ENCODE measurements at places on chromosomes 2 and 18.

DNA sequence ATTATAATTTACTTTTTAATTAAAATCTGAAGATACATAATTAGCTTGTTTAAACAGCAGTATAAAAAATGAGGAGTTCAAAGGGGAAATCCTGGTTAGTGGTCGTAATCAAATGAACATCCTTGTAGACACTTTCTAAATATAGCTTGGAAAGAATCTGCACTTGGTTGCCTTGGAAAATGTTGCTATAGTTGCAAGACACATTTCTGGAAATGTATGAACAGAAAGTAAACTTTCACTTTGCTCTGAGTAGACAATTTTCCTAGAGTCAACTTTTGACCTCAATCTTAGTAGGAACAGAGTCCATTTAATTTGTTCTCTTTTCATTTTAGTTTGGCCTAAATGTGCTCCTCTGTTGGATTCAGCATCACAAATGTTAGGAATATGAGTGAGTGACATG lies 38.3 kb downstream of the GCA start:
- DNase-seq: no peak

- DNase-seq: no peak
These were observed 3.0 kb downstream of the LYPD6B start for GRCh38 chr2:149041482-149041881.

DNA sequence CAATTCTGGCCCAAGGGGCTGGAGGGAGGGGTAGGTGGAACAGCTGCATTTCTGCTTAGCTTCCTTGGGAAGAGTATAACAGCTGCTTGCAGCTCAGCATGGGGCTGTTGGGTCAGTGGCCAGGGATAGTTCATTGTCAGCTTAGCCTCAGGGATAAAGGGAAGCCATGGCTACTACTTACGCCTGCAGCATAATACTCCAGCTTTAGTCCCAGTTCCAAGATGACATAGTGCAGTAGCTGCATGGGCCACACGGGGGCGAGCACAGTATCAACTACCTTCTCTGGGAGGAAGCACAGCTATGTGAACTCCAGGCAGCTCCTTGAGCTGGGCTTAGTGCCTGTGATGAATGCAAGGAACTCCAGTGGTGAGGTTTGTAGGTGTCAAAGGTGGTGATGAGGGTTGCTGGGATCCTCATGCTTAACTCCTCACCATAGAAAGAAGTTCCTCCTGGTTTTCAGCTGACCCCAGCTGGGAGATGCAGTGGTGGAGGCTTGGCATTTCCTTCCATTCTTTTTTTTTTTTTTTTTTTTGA lies 35.4 kb upstream of the RHOB start:
- DNase-seq: no peak

DNA sequence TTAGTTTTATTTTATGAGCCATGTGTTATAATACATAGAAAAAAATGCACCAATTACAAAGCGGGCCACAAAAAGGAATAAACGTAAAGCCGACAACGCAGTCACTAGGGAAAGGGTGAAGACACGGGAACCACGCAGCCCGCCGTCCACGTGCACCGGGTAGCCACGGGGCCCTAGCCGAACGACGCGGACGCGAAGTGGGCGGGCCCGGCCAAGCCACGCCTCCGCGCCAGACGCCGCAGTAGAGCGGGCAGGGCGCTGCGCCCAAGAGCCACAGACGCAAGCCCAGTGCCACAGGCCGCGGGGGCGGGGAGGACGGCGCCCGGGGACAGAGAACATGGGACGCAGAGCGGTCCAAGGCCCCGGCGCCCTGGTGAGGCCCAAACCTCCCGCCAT lies at the start of gene DUSP28:
TSS of gene DUSP28 (plus strand) at position 274 of the 396 bp plus-strand sequence. CDS start 328 bp downstream, outside the sequence.
- peak; percentile 74 for DNase-seq

DNA sequence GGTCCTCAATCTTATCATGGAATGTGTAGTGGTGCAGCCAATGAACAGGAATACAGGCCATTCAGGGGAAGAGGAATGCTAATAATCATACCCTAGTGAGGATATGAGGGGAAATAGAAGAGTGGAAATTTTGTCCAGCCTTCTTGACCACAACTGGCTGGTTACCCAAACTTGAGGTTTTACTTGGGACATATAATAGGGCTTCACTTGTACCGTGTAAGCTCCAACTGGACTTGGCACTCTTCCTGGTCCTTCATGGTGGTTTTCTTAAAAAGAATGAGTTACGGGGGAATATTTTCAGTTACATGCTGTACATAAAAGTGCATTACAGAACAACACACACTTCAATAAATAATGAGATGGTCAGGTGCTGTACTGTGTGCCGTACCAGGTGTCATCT lies 234.9 kb upstream of the RASGRP3 start:
- DNase-seq: no peak

- no peak for DNase-seq
These were observed 562.6 kb downstream of the SPAG16 start for GRCh38 chr2:213846856-213847255.

- no peak for DNase-seq
These were observed 6.7 kb downstream of the TGIF1 start for GRCh38 chr18:3456686-3457069.

DNA sequence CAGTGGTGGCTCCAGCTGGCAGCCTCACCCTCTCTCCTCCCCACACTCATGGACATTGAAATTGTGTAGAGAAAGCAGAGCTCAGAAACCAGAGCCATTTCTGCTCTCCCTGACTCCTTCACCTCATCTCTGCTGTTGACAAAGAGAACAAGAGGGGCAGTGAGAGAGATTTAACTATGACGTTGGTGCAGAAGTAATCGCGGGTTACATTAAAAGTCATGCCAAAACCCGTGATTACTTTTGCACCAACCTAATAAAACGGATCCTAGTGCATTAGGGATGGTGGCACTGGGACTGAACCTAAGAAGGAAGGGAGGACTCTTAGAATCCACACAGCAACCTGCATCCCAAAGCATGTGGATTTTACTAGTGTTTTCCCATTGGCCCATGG lies 113.3 kb upstream of the CDC42EP3 start:
- no peak for DNase-seq

DNA sequence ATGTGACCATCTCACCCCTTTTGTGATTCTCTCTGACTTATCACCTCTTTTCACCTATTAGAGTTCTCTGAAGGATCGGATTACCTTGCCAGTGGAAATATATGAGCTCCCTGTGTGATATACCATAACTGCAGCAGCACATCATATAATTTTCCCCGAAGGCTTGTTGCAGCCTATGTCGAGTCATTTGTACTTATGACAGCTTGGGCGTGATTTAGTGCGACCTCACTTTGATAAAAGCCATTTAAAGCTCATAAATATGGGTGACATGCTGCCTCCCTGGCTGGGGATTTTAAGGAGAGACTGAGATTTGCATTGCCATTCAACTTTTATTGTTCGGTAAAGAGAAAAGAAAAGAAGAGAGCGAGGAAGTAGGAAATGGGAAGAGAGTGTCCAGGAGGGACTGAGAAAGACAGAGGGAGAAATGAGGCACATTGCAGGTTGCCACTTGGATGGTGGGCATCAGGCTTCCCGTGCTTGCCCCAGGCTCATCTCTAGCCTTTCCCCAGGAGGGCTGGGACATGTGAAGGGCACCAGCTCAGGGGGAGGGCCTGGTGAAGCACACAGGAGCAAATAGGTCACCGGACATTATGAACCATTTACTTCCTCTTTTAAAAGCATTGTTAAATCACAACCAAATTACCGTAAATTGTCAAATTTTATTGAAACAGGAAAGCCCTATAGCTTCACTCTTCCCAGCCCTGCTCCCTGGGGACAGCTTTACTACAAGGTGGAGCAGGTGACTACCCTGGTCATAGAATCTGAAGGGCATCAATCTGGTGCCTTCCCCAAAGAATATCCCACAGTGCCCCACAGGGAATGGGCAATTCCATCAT lies 161.3 kb downstream of the SETBP1 start:
- no peak for DNase-seq

DNA sequence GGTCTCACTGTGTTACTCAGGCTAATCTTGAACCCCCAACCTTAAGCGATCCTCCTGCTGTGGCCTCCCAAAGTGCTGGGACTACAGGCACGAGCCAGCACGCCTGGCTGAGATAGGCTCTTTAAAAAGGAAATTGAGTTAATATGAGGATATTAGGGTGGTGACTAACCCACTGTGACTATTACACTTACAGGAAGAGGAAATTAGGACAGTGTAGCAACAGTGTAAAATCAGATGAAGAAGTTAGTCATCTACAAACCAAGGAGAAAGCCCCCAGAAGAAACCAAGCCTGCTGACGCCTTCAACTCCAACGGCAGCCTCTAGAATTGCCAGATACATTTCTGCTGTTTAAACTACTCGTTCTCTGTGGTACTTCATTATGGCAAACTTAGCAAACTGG lies 711.9 kb downstream of the SUCLG1 start:
- no peak for DNase-seq

- DNase-seq: no peak
These were observed 392.5 kb upstream of the NRXN1 start for GRCh38 chr2:51424418-51424817.

DNA sequence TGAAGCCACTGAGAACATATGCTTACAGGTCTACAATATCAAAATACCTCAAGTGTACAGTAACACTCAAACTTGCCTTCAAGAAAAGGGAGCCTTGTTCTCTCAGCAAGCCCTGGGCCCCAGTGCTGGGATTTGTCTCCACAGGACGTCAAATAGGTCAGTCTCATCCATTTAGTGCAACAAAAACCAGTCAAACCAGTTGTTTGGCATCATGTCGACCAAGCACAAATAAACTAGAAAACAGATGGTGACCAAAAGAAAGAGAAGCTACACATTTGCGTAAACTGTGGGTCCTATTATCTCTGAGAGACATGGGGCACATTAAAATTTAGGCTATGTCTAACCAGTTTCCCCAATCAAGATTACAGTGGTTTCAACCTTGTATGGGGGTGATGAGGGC lies 182.6 kb upstream of the PKDCC start:
- no peak for DNase-seq

GRCh38 chr2:174004905-174005605 lies 39.9 kb upstream of the SP3 start:
- DNase-seq: no peak

- DNase-seq: no peak
These were observed 76.0 kb upstream of the DSG1 start for GRCh38 chr18:31241900-31242409.

- DNase-seq: no peak
These were observed 43.0 kb downstream of the EMILIN2 start for GRCh38 chr18:2889761-2890192.

DNA sequence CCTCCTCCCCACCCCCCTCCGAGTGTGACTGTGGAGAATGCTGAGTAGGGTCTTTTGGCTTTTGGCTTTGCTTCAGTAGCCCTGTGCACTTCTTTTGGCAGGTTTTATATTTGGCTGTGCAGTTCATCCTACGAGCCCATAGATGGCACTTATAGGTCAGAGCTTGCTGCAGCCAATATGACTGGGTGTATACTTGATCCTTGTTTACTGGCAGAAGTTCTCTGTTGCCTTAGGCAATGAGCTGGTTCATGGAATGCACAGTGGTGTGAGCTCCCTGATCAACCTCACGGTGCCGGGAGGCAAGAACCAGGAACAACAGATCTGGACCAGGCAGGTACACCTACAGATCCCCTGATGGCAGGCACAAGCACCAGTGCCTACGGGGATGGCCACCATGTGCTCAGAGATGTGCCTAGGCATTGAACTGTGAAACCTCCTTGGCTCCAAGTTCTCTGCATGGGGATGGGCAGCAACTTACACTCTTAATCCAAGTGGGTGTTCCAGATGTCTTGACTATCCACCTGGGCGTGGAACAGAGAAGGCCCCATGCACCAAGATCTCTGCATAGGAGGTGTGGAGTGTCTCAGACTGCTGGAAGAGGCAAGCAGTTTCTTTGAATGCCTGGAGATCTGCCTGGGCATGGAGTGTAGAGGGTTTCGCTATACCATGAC lies 190.4 kb downstream of the KIAA1328 start:
- no peak for DNase-seq

- DNase-seq: no peak
These were observed 4.0 kb upstream of the RAB17 start for GRCh38 chr2:237594514-237594871.

GRCh38 chr2:47636596-47637264 lies 146.2 kb upstream of the MSH6 start:
- no peak for DNase-seq

- no peak for DNase-seq
These were observed 59.2 kb downstream of the DOCK10 start for GRCh38 chr2:224982910-224983711.

GRCh38 chr2:21131861-21132260 lies 8.1 kb downstream of the TDRD15 start:
- no peak for DNase-seq

DNA sequence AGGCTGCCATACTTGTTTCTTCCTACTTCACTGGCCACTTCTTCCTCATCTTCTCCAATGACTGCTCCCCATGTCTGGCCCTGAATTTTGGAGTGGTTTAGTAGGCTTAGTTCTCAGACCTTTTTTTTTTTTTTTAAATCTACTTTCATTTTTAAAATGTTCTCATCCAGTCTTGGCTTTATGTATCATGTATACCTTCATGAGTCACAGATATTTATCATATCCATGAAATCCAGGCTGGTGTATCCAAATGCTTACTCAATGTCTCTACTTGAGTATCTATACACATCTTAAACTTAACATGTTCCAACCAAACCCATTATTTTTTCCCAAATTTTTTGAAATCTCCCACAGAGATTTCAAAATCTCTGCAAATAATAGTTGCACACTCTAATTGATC lies 26.3 kb upstream of the CFAP36 start:
- no peak for DNase-seq

- DNase-seq: no peak
These were observed 53.8 kb upstream of the TUBA3E start for GRCh38 chr2:130251873-130252620.

DNA sequence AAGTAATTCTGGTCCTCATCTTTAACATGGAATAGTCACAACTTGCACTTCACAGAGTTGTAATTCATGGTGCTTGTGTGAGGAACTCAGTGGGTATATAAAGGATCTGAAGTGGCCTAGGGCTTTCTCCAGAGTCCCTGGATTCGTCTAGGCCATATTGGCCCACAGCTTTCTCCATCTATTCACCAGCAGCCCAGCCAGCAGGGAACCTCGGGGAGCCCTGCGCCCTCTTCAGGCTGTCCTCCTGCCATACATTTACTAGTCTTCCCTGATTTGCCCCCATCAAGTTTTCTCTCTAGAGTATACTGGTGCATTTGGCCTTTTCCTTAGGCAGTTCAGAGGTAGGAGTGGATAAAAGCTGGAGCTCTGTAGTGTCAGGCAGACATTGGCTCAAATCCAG lies 278.3 kb downstream of the MYCN start:
- DNase-seq: no peak

GRCh38 chr2:241965931-241966412 lies 96.4 kb downstream of the RTP5 start:
- DNase-seq: peak; percentile 19

DNA sequence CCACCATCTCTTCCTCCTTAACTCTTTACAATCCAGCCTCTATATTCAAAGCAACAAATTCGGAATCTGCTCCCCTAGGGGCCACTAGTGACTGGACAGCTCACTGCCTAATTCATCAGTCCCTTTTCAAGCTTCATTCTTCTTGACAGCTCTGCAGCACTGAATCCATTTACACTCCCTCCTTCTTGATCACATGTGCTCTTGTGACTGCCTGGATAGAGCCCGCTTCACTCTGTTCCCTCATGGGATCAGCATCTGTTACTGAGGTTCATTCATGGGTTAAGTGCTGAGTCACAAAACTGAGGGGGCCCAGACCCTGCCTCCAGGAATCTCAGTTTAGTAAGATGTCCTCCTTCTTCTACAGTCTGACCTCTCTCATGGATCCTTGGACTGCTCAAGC lies 81.5 kb downstream of the CYRIA start:
- no peak for DNase-seq
